SHP77 treated with DMSO at 0.1 percent for 48 hours (cell line): ENCODE measurements at places on chromosomes 2 and 18.

GRCh38 chr2:187847245-187848208, 293.3 kb upstream of the TFPI start:
- DNase-seq = no peak

- no peak for DNase-seq
These were observed 573 bp downstream of the STAM2 start for GRCh38 chr2:152175012-152175367.

DNA sequence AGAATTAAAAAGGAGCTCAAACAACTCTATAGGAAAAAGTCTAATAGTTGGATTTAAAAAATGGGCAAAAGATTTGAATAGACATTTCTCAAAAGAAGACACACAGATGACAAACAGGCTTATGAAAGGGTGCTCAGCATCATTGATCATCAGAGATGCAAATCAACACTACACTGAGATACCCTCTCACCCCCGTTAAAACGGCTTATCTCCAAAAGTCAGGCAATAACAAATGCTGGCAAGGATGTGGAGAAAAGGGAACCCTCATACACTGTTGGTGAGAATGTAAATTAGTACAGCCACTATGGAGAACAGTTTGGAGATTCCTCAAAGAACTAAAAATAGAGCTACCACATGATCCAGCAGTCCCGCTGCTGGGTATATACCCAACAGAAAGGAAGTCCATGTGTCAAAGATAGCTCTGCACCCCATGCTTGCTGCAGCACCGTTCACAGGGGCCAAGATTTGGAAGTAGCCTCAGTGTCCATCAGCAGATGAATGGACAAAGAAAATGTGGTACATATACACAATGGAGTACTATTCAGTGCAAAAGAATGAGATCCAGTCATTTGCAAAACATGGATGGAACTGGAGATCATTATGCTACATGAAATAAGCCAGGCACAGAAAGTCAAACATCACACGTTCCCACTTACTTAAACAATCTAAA, 46.7 kb upstream of the B3GNT7 start:
- DNase-seq = no peak

- DNase-seq = no peak
These were observed 19.6 kb upstream of the KIF3C start for GRCh38 chr2:26001743-26002351.

GRCh38 chr2:20257411-20257810, 32.5 kb upstream of the SDC1 start:
- DNase-seq = no peak

GRCh38 chr2:149908726-149909683, 321.4 kb upstream of the MMADHC start:
- no peak for DNase-seq

DNA sequence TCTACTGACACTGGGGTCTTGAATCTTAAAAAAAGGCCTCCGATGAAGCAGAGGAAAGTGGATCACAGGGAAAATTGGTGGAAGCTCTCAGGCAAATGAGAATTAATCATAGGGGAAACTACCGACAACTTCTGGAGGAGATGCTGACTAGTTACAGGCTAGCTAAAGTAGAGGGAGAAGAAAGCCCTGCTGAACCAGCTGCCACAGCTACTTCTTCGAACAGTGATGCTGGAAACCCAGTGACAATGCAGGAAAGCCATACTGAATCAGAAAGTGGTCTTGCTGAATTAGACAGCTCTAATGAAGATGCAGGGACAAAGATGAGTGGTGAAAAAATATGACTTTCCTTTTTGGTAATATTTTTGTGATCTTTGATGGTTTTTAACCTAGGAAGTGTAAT, 44.9 kb upstream of the SLC3A1 start:
- no peak for DNase-seq
